Psoas muscle (tissue), 8 donors: ENCODE measurements at places on chromosomes 4 and X. TPM values are rescaled to one million over a fixed set of nuclear protein-coding genes. Genes with fewer than 3 reads are reported as not detected.

Gene SRPK3
- 14.5 TPM for polyA plus RNA-seq

Gene NEUROG2
- not detected for polyA plus RNA-seq

Gene OTC
- 0.25 TPM for polyA plus RNA-seq

Gene EGF
- polyA plus RNA-seq = 29.9 TPM

Gene IL2
- polyA plus RNA-seq = not detected

Gene MAGEC1
- polyA plus RNA-seq = not detected

Gene RBMXL3
- not detected for polyA plus RNA-seq

Gene LNX1
- polyA plus RNA-seq = 4.3 TPM

Gene FRG2
- not detected for polyA plus RNA-seq

Gene EVC
- polyA plus RNA-seq = 0.56 TPM

Gene TAPT1
- polyA plus RNA-seq = 27.4 TPM

Gene PLAC8
- polyA plus RNA-seq = 0.33 TPM

Gene CLCN4
- polyA plus RNA-seq = 4.1 TPM

Gene GAB1
- polyA plus RNA-seq = 1.0 TPM

Gene IL3RA
- 4.6 TPM for polyA plus RNA-seq

Gene WDFY3
- 3.2 TPM for polyA plus RNA-seq

Gene CSAG3
- not detected for polyA plus RNA-seq

Gene UGT8
- 0.05 TPM for polyA plus RNA-seq

Gene FAM53A
- 1.4 TPM for polyA plus RNA-seq

Gene USP17L18
- polyA plus RNA-seq = not detected
